ENCODE measurements at places on chromosomes 16 and 17.

DNA sequence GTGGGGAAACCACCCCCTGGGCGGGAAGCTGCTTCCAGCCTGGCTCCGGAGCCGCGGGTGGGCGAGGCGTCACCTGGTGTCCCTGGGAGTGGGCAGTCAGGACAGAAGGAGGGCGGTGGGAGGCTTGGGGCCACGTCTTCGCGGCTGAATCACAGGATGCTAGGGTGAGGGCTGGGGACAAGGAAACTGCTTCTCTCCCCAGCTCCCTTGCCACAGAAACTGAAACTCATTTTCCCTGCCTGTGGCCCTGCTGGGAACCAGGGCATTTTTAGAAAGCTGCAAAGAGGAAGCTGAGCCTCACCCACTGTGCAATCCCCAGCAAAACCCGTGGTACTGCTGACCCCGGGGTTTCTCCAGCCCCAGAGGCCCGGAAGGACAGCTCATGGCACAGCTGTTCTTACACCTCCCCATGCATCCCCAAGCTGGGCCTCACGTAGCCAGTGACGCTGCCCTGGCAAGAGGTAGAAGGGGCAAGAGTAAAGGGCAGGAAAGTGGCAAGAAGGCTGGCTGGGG lies 8.2 kb downstream of the RHBDF2 start:
- DNase-seq: no peak

DNA sequence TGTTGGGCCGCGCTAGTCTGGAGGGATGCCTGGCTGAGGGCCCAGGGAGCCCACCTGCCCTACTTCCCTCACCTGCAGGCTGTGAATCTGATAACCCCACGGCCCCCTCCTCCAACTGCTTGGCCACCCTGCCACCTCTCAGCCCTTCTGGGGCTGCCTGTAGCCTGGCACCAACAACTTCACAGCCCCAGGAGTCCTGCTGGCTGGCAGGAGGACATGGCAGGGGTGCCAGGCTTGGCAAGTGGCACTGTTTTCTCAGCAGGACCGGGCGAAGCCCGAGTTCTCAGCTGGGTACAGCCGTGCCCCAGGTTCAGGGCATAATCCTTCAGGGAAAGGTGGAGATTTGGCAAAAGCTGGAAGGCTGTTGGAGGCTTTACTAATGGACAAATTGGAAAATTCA lies 129.6 kb downstream of the CMIP start:
- no peak for DNase-seq

DNA sequence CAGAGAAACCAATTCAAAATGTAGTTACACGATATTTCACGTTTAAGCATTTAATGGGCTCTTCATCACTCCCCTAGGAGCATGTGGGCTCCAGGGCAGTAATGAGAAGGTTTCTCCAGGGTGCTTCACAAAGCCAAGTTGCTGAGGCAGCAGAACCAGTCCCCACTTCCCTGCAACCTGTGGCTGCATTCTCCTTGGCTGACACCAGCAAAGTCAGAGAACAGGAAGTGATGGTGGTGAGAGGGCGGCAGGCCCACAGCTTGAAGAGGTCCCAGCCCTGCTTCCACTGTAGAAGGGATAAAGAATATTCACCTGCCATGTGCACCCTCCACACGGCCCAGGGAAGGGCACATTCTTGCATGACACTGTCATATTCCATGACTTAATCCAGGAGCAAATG lies 133.2 kb downstream of the CBLN1 start:
- no peak for DNase-seq

DNA sequence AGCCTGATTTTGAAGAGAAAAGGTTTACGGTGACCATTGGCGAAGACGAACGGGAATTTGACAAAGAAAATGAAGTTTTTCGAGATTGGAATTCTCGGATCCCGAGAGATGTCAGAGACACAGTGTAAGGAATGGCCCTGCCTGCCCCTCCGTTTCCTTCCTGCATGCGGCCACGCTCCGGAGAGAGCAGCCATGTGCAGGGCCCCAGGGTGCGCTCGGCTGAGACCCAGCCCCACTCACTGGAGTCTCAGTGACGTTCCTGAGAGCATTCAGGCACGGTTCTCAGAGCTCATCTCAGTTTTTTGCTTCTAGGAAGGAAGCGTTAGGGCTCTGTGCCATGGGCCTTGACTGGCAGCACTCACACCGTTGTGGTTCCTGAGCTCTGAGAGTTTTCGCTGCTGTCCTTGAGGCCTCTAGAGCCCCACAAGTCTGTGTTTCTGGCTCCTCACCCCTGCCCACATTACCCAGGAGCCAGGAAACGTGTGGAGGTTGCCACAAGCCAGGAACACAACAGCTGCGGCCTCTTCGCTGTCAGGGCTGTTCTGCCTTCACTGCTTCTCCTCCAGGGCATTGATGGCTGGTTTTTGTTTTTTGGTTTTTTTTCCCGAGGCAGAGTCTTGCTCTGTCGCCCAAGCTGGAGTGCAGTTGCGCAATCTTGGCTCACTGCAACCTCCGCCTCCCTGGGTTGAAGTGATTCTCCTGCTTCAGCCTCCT lies 29.8 kb downstream of the ZC3H18 start:
- no peak for DNase-seq

DNA sequence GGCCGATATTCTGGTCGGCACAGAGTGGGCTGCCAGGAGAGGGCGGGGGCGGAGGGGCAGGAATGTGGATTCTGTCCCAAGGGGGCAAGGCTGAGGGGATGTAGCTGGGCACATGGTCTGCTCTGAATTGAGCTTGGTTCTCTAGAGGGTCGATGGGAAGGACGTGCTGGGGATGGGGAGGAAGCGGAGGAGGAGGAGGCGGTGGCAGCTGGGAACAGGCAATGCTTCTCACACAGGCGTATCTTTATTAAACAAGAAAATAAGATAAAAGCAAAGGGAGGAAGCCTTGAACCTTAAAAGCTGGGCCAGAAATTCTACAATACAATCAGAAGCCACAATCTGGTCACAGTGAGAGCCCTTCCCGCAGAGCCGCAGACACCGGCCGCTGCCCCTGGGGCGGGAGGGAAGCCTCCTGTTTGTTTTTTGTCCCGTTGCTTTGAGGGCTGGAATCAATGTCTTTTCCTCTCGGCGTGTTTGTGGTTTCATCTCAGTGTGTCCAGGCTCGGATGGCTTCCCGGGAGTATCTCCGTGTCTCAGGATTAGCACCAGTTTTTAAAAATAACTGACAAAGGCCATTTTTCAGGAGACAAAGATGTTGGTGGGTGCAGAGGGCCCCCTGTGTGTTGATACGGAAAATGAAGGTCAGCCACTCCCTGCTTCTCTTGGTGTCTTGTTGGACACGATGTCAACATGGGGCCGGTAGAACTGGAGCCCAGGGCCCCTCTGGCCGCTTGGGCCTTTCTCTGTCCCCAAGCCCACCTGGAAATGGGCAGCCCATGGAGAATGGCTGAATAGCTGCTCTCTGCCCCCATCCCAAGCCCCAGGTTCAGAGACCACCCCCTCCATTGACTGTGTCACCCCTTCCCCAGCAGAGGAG lies 12.3 kb upstream of the SLC7A5 start:
- DNase-seq: no peak

All from stimulated activated CD4-positive, alpha-beta T cell treated with anti-CD3 and anti-CD28 coated beads, TNF-alpha, amount 100 ng/mL, for 4 hours (primary cell).